Right ventricle myocardium superior (tissue), 1 donor: ENCODE measurements at places on chromosomes 5 and 9. TPM values are rescaled to one million over a fixed set of nuclear protein-coding genes. Genes with fewer than 3 reads are reported as not detected.
A peak's percentile ranks its signal among the peaks of the same experiment; 100 is the strongest.

PCDHGA7 gene
- 7.7 TPM for total RNA-seq

AQP3 gene
- 16.3 TPM for total RNA-seq

GRCh38 chr9:83538172-83538889 is at the start of gene FRMD3:
TSS of gene FRMD3 (minus strand) at chr9:83538401. CDS start at chr9:83538231, 170 bp downstream.
- DNase-seq, result peak; percentile 91

CCNO gene
- total RNA-seq, result not detected

CYSTM1 gene
- 58.3 TPM for total RNA-seq

DNA sequence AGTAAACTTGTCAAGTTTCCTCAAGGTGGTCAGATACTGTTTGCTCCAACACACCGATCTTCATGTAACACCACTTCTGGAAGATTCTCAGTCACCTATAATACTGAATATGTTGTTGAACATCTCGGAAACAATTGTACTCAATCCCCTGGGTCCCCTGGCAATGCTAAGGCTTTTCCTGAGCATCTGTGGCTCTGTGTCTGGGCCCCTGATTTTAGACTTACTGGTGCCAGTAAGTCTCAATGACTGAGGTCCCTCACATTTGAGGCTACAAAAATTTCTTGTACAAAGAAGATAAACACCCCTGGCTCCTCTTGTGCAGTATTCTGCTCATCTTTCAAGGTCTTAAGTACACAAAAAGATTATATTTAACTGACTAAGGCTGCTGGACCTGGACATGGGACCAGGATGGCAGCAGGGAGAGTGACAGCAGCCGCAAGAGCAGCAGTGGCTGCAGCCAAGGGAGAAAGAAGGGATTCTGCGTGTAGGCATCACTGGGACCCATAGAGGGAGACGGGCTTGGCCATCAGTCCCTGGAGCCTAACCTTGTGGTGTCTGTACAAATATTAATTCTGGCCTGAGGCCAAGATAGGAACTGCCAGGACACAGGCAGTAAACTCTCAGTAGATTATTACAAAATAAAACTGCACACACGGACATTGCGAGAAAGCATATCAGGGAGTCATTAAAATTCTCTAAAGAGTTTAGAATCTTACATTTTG is 49.0 kb upstream of the TNPO1 start:
- no peak for DNase-seq

DNA sequence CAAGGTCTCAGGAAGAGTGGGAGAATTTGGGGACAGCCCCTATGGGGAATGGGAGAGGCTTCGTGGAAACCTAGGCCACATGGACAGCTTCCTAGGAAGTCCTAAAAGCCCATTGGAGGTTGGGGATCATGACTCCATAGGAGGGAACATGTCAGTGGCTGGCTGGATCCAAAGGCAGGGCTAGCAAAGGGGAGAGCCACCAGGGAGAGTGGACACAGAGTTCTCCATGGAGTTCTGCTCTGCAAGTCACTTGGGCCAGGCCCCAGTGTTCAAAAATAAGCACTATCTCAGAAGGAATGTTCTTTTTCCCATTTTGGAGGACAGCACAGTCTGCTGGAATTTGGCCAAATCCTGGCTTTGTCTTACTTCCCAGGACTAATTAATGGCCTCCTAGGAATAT is 140.6 kb upstream of the RAD23B start:
- no peak for DNase-seq

PCSK5 gene
- total RNA-seq, result 3.4 TPM

- no peak for DNase-seq
These were observed 10.4 kb upstream of the SSBP2 start for GRCh38 chr5:81761270-81761669.

PCDHGA9 gene
- 4.3 TPM for total RNA-seq

DNA sequence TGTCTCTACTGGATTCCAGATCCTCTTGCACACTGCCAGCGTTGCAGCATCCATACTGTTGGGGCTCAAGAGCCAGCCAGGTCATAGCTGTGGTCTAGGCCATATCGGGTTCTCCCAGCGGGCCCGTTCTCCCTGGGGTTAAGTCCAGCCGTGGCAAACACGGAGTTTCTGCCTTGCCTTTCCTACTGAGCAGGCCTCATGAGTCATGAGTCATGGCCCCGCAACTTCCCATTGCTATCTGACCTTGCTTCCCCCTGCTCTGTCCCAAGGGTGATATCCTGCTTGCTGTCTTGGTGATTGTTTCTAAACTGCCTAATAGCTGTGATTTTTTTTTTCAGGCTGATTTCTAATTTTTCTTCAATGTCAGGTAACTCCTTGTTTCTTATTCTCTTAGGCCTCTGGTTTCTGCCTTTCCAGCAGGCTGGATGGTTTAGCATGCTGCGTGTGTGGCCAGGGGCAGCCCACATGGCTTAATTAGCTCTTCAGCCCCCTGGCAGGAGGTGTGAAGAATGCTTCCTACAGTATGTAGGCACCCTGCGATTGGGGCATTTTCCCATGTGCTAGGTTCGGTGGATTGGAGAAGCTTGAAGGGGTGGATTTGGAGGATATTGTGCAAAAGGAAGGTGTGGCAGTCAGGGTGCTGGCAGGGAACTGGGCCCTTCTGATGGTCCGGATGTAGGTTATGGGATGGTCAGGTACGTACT is 18.7 kb downstream of the DAPK1 start:
- DNase-seq, result peak; percentile 70

DNA sequence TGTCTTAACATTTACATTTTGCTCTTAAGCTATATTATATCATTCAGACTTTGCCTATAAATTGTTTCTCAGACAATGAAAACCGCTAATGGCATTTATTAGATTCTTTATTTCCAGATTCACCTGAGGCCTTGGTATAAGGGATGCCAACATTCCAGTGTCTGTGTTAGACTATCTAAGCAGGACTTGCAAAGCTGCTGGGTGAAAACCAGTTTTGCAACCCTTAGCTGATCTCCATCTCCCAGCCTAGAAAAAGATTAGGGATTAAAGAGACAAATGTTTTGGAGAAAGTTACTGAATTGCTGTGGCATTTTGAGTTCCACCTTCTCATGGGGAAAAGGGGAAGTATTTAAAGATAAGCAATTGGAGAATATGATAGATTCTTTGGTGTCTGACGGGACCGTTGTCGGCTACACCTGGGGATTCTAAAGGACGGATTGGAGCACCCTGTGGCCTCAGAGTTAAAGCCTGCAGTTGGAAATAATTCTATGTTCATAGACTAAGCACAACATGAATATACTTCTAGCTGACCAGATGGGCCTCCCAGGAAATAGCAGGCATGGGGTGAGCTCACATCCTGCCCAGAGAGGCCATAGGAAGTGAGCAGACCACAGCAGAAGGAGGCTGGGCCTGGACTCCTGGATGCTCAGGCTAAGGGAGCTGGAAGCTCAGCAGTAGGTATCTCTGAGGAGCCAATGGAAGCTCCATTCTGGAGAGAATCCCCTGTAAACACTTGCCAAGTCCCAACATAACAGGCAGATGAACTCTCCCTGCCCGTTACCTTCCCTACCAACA is 21.8 kb downstream of the ENTREP1 start:
- DNase-seq, result no peak

- DNase-seq, result no peak
These were observed 34.4 kb upstream of the MRPS30 start for GRCh38 chr5:44774279-44774880.

AJM1 gene
- total RNA-seq, result 7.3 TPM

- no peak for DNase-seq
These were observed 187.0 kb upstream of the CCNH start for GRCh38 chr5:87599778-87600177.

GRCh38 chr9:127311239-127311741 is 46.7 kb downstream of the GARNL3 start:
- DNase-seq, result no peak

GRCh38 chr5:3430691-3431090 is 164.9 kb upstream of the IRX1 start:
- no peak for DNase-seq

GMCL2 gene
- total RNA-seq, result not detected

DNA sequence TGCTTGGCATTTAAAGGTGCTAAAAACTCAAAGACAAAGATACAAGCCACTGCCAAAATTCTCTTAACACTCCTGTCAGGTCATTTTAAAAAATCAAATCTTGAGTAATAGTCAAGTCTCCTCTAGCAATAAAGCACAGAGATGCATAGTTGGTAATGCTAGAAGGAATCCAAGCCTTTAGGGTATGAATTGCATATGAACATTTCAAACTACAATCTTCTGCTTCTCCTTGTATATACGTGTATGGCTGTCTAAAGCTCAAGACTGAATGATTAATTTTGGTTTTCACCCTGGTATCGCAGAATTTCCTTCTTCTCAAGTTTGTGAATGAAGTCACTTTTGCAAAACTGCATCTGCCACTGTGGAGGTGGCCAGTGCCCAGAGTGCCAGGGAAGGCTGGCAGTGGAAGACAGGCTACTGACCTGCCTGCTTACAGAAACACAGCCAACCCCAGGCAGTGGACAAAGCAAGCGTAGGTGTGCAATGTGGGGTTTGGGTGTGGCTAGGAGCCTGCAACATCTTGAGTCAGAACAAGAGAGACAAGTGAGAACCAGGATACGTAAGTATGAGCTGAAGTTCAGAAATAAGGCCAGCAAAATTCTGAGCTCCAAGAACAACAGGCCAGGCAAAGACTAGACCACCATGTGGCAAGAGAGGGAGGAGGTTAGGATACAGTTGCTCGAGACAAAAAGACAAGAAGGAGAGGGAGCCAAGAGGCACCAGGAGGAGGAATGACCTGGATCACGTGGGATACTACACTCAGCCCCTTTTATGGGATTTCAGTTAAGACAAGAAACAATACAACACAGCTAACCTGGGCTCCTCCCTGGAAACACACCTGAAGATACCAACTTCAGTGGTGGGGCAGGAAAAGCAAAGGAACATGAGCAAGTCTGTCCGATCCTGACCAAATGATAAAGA is 22.6 kb downstream of the MYO10 start:
- DNase-seq, result no peak

GRCh38 chr5:4862500-4862899 is 277.6 kb upstream of the ADAMTS16 start:
- DNase-seq, result no peak

DNA sequence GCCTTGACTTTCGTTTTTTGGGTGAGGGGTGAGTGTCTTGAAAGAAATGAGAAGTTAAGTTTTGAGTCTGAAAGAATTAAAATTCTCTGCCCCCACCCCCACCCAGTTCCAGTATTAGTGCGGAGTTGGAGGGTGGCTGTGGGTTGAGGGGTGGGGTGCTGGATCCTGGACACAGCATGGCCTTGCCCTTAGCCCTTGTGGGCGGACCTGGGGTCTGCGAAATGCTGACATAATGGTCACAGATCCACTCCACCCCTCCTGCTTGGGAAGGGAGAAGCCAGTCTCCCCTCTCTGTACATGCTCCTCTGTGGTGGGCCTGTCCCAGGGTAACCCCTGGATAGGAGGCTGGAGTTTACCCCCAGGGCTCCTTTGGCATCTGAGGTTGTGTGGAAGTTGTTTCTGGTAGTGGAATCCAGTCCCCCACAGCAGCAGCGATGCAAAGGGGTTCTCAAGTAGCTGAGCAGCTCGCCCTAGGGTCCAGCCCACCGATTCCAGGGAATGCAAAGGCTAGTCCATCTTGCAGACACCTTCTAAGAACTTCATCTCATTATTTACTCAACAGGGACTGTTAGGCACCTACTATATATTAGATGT is 42.8 kb upstream of the TCF7 start:
- DNase-seq, result no peak

CD180 gene
- 0.65 TPM for total RNA-seq

- DNase-seq, result no peak
These were observed 76.2 kb downstream of the ARHGAP26 start for GRCh38 chr5:142846406-142846805.

DNA sequence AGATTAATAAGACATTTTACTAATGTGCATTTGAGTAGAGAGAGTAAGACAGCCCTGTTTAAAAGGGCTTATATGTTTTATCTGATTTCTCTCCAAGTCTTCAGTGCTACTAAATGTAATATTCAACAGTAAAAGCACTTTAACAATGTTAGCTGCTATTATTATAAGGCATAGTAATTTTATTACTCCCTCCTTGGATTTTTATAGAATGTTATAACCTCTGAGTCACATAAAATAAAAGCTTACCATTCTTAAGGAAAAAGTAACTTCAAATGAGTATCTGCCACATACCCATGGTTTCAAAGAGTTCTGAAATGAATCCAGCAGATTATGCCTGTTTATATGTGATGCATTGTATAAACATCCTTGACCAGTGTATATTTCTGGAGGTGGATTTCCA is 19.0 kb downstream of the SPDL1 start:
- no peak for DNase-seq

DNA sequence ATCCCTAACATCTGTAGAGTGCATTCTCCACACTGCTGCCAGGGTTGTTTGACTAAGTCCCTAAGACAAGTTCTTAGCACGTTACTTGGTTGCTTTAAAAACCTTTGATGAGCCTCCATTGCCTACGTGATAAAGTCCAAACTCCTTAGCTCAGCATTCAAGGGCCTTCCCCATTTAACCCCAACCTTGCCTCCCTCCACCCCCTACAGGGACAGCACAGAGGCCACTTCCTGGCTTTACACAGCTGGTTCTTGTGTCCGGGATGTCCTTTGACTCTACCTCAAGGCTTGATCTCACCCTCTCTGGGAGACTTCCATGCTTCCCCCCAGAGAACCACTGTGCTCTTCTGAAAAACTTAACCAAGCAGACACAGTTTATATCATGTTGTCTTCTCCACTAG is 29.4 kb downstream of the FAM240B start:
- no peak for DNase-seq

DNA sequence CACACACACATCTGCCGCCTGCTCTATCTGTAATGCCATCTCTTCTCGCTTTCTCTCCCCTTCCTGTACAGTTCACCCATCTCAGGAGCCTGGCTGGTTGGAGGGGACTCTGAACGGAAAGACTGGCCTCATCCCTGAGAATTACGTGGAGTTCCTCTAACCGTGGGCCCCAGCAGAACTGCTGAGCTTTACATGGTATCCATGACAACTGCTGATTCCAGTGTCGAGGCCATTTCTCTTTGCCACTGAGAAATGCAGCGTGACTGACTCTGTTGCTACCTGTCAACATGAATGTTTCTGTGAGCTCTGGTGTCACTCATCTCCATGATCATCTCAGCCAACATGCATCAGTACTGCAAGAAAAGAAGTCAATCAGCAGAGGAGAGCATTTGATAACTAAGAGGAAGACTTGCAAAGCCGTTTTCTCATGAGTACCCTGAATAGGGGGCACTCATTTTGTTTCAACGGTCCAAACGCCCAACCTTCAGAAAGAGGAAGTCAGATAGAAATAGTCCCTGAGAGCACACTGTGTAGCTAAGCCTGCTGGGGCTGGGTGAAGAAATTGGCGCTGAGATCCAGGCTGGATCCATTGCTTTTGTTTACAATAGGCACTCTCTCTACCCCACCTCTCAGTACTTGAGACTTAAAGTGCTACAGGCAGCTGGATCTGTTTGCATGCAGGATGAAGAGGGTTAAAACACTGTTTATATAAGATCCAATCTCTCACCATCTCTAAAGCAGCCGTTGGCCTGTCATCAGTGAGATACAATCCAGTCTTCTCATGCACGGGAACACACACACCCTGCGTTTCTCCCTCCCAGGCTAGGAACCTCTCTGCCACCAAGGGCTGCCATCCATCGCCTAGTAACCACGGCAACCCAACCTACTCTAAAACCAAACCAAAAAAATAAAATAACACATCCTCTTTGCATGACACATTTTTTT is 180.9 kb downstream of the NR3C1 start:
- DNase-seq, result no peak
